ENCODE measurements at places on chromosomes 7 and 10. TPM values are rescaled to one million over a fixed set of nuclear protein-coding genes. Genes with fewer than 3 reads are reported as not detected.

GRCh38 chr7:137878333-137878961 is 31.7 kb upstream of the DGKI start:
- peak; percentile 87 for DNase-seq

- DNase-seq = no peak
These were observed 36.3 kb downstream of the SUFU start for GRCh38 chr10:102540023-102540422.

IL6 gene
- total RNA-seq = 1.2 TPM

CFAP70 gene
- 1.7 TPM for total RNA-seq

TEX47 gene
- not detected for total RNA-seq

CRYGN gene
- not detected for total RNA-seq

ADRA2A gene
- 0.64 TPM for total RNA-seq

DNA sequence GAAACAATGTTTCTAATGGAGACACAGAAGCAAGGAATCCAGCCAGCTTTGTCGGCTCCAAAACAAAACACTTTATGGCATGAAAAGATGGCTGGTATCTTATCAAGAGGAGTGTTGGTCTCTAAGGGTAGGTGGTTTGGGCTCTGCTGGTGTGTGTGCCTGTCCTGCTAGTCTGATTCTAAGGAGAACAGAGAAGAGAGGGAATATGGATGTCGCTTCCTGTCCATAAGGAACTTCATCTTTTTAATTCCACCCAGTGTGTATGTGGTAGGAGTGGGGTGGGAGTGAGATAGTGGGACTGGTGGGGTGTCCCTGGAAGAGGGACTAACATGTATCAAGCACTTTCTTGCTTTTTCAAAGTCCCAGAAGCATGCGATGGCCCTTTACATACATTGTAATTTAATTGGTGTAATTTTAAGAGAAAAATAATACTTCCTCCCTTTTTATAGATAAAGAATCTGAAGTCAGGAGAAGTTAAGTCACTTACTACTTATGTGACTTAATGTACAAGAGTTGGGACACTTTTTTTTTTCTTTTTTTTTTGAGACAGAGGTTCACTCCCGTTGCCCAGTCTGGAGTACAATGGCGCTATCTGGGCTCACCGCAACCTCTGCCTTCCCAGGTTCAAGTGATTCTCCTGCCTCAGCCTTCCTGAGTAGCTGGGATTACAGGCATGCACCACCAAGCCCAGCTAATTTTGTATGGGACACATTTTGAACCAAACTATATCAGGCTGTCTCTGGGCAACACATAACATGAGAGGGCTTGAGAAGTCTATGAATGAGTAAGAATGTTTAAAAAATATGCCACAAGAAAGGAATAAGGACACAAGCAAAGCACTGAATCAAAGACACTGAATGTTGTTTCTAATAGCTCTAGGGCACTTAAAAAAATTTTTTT is 18.8 kb downstream of the NT5C3A start:
- no peak for DNase-seq

THAP5 gene
- total RNA-seq = 25.7 TPM

DNA sequence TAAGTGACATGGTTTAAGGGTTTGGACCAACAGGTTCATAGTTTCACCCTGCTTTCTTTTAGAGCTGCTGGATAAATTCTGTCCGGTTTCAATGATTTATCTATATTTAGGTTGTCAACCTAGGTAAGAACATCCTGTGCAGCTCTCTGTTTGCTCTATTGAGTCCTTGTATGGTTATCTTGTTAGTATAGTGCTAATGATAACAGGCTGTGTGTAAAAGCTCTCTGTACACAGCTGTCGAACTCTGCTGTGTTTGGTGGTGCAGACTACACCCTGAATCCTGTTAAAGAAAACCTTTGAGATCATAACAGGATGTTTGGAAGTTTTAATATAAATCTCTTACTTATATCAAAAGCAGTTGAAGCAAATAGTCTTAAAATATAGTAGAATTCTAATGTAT is 219.2 kb downstream of the SDK1 start:
- DNase-seq = no peak

GRCh38 chr10:112215342-112215774 is 31.8 kb upstream of the GPAM start:
- no peak for DNase-seq

DNA sequence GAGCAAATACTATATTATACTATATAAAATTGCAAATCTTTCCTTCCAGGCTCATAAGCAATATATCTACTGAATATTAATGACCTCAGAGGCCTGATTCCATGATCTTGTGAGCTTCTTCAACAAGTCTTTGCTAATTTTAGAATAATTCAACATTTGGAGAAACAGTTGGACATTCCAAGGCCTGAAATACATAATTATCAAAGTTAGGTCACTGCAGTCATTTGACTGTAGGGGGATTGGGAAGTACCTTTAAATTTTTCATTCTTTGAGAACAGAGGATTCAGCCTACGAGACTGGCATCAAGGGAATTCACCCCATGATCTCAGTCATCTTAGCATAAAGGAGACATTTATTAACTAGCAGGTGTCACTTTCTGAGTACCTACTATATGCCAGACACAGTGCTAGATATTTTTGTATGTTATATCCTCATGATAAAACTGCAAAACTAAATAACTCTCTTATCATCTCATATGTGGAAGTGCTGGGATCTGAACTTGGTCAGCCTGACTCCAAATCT is 85.4 kb downstream of the DOCK4 start:
- no peak for DNase-seq

GRCh38 chr7:98357751-98358161 is 43.1 kb downstream of the BAIAP2L1 start:
- DNase-seq = no peak

DNA sequence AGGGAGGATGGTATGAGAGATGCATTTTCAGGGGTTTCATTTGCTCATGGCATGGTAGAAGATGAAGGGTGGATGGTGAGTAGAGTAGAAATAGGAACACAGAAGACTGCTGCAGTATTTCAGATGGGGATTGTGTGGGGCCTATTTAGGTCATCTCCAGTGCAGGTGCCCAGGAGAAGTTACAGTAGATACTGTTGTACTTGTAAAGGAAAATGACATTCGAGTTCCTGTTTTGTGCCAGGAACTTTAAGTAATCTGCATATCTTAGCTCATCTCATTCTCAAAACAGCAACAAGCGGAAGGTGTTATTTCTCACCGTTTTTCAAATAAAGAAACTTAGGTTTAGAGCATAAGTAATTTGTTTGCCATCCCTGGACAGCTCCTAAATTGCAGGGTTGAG is 156.2 kb downstream of the AUTS2 start:
- DNase-seq = no peak

DNA sequence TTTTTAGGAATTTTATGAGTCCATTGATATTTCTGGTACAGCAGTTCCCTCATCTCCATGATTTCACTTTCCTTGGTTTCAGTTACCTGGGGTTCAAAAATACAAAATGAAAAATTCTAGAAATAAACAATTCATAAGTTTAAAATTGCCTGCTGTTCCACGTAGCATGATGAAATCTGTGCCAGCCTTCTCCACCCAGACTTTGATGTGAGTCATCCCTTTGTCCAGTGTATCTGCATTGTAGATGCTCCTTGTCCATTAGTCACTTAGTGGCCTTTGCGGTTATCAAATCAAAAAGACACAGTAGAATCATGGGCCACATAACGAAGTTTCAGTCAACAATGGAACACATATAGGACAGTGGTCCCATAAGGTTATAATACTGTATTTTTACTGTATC is 286.9 kb downstream of the PTEN start:
- no peak for DNase-seq

DNA sequence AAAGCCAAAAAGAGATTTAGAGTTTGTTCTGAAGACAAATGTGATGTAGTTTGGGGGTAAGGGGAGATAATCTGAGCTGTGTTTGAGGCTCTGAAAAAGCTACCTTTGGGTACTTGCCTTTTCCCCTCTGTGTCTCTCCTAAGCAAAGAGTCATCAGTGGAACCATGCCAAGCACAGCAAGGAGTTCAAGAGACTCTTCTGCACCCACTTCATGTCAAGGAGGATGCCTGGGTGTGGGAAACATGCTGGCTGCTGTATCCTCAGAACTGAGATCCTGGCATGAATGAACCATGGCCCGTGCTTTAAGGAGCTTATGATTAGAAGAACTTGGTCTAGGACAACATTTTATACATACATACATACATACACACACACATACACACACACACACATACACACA is 142.9 kb downstream of the NOC3L start:
- DNase-seq = no peak

LEP gene
- total RNA-seq = 0.42 TPM

- DNase-seq = no peak
These were observed 23.2 kb downstream of the CFAP58 start for GRCh38 chr10:104376784-104377300.

DNA sequence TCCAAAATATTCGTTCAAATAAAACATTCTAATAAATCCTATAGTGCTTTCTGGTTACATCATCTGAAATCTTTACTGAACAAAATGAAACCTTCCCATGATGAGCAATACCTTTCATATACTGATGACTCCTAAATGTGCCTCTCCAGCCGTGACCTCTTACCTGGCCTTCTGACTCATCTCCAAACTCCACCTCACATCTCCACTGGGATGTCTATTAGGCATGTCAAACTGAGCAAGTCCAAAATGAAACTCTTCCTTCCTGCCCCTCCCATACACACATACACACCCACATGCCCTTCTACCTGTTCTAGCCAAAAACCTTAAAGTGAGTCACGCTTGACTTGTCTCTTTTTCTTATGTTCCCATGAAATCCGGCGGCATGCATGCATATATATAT is 22.9 kb downstream of the GSAP start:
- DNase-seq = no peak

DNA sequence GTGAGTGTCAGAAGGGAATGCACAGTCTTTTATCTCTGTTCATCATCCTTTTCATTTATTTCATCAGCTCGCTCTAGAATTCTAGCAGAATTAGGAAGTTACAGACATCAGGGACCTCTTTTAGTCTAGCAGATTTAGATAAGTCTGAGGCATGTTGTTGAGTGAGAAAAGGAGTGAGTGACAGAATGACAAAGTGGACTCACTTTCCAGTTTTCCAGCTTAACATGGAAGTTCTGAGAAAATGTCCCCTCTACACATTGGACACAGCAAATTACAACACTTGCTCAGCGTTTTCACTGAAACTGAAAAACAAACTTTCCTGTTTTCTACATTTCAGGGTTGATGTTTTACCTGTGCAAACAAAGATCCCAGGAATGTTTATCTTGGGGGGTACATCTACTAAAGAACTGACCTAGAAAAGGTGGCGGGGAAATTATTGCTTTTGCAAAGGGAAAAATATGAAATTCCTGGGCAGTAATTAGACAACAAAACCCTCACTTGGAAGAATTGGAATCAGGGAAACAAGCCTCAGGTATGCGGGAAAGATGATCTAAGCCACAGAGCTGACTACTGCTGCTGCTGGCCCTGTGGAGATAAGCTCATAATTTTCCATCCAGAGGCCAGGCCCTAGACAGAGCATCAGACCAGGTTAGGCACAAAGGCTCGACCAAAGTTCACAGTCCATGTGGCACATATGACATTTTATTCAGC is 14.6 kb upstream of the CYP3A5 start:
- DNase-seq = no peak

DNA sequence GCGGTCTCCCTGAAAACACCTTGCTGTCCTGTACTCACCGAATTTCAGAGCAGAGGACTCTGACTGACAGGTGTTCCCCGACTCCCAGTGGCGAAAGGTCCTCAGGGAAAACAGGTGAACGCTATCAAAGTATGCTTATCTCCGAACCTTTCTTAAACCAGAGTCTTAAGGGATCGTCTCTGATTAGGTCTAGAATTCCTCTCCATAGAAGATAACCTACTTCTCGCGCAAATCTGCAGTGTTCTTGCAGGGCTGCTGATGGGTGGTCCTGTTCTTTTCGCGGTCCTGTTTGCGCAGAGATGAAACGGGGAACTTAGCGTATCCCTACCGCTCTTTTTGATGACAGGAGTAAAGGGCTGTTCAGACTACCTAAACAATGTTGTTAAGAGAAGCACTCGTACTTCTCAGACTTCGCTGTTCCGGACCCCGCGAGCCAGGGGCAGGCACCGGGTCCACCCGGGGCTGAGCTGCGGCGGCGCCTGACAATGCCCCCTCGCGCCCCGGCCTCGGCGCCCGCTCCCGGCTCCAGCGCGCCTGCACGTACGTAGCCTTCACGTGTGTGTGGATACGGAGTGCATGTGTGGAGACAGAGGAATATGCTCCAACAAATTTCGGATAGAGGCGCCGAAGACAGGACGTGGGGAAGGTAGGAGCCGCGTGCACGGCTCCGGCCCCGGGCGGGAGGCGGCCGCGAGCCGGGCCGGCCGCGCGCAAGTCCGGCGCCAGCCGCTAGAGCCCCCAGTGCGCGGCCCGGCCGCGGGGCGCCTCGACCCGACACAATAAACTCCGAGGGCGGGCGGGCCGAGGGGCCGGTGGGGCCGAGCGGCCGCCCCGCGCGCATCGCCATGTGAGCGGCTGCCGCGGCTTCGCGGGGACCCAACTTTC is 766 bp upstream of the ZMYND11 start:
- peak; percentile 71 for DNase-seq

TSPAN12 gene
- 69.0 TPM for total RNA-seq

GRCh38 chr10:129131457-129132132 is 335.4 kb upstream of the MGMT start:
- no peak for DNase-seq

NEURL1 gene
- not detected for total RNA-seq

DNA sequence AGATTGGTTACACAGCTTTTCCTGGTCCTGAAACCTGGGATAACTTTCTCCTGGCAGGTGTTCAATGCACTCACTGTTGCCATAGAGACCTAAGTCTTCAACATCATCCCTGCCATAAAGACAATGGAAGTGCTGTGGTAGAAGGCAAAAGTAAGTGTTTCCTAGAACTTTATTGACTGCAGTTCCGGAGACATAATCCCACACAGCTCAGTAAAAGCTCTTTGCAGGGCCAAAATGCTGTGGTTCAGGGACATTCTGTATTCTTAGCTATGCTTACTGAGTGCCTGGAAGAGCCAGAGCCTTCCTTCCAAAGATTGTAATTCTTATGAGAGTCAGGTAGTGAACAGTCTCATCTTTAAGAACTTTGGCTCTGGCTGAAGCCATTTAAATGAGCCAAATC is 5.3 kb downstream of the WIPF3 start:
- DNase-seq = no peak

DNA sequence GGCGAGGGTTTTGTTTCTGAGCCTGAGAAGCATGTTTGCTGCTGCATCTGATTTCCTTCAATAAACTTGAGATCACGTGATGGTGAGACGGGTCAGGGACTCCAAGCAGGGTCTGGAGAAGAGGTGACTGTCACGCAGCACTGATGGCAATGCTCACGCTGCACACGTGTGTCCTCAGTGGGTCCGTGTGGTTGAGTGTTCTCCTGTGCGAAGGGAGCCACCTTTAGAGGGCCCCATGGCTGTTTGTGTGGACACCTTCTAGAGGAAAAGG is 100.4 kb downstream of the WDR37 start:
- DNase-seq = no peak

GRCh38 chr10:48670978-48671913 is 13.4 kb upstream of the WDFY4 start:
- DNase-seq = no peak

DNA sequence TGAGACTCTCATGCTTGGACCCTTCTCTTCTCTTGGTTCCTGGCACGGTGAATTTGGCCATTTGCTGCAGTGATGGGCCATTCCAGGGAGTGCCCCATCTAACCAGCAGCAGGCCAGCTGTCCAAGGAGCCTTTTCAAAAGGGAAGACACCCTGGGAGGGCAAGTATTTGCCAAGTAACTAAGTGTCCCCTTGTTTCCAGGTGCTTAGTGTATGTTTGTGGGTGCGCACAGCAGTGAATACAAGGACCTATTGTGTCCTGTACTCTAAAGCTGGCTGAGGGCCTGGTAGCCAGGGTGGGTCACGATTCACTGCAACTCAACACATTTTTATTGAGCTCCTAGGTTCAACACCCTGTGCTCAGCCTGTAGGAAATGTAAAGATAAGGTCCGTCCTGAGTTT is 348.8 kb downstream of the RNLS start:
- no peak for DNase-seq

- DNase-seq = no peak
These were observed 7.4 kb downstream of the ARHGAP21 start for GRCh38 chr10:24716295-24716694.

Measured in left ventricle myocardium superior (tissue), 1 donor.